Stimulated activated CD8-positive, alpha-beta memory T cell treated with anti-CD3 and anti-CD28 coated beads, Interleukin-15, amount 100 ng/mL, for 48 hours (primary cell): ENCODE measurements at places on chromosomes 5 and 9.

DNA sequence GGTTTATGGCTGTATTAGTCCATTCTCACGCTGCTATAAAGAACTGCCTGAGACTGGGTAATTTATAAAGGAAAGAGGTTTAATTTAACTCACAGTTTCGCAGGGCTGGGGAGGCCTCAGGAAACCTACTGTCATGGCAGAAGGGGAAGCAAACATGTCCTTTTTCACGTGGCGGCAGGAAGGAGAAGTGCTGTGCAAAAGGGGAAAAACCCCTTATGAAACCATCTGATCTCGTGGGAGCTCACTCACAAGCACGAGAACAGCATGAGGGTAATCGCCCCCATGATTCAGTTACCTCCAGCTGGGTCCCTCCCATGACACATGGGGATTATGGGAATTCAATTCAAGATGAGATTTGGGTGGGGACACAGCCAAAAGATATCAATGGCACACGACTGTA, 13.9 kb downstream of the LRRC70 start:
- DNase-seq: no peak

DNA sequence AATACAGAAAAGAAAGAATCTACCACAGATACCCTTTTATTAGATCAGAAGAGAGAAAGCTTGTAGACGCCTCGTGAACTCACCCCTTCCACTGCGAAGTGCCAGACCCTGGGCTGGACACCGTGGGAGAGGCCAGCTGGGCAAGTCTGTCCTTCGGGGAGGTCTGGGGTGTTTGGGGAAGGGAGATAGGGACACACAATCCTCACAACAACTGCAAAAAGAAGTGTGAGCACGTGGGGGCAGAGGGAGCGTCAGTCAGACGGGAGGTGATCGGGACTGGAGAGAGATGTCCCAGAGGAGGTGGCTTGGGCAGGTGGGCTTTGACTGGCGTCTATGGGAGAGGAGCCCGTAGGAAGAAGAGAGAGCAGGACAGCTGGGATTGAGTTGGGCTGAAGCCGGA, 27.3 kb upstream of the GRHPR start:
- DNase-seq: no peak

DNA sequence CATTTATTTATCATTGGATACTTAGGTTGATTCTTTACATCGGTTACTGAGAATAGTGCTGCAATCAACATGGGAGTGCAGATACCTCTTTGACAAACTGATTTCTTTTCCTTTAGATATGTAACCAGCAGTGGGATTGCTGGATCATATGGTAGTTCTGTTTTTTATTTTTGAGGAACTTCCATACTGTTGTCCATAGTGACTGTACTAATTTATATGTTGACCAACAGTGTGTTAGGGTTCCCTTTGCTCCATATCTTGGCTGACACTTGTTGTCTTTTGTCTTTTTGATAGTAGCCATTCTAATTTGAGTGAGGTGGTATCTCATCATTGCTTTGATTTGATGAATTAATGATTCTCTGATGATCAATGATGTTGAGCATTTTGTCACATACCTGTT, 137.3 kb upstream of the PITX1 start:
- DNase-seq: no peak

DNA sequence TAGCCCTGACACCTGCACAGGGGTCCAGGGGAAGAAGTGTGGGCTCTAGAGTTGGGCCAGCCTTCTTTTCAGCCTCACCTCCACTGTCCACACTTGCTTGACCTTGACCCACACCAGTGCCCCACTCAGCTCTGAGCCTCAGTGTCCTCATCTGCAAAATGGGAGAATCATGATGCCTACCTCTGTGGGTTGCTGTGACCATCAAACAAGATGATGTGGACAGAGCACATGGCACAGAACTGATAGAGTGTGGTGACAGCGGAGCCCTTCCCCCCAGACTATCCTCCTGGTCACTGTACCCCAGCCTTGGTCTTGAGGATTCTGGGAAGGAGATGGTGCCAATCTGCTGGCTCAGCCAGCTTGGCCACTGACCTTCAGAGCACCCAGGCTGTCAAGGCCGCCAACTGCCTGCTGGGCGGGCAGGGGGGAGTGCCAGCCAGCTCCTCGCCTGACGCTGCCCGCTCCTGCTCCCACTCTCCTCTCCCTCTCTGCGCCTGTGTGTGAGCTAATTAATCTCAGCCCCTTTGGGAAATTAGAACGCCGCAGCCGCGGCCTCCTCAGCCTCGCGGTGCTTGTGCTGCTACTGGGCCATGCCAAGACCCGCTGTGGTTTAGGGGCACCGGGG, 16.7 kb downstream of the CXXC5 start:
- no peak for DNase-seq

- DNase-seq: no peak
These were observed 127.8 kb downstream of the KCNIP1 start for GRCh38 chr5:170631466-170632195.

- DNase-seq: no peak
These were observed 124.8 kb upstream of the IQGAP2 start for GRCh38 chr5:76278261-76278789.

- DNase-seq: no peak
These were observed 25.9 kb upstream of the NDST1 start for GRCh38 chr5:150481972-150482406.

DNA sequence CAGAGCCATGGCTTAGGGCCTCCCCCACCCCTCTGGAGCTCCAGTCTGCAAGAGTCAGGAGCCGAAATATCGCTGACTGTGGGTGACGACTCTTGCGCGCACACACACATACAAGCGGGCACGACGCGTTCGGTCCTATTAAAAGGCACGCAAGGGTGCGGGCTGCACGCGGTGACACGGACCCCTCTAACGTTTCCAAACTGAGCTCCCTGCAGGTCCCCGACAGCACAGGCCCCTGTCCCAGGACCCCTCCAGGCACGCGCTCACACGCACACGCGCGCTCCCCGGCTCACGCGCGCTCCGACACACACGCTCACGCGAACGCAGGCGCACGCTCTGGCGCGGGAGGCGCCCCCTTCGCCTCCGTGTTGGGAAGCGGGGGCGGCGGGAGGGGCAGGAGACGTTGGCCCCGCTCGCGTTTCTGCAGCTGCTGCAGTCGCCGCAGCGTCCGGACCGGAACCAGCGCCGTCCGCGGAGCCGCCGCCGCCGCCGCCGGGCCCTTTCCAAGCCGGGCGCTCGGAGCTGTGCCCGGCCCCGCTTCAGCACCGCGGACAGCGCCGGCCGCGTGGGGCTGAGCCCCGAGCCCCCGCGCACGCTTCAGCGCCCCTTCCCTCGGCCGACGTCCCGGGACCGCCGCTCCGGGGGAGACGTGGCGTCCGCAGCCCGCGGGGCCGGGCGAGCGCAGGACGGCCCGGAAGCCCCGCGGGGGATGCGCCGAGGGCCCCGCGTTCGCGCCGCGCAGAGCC, at the start of gene GRIN1:
TSS of gene GRIN1 (plus strand) at position 433 of the 746 bp plus-strand sequence. CDS start 333 bp downstream, outside the sequence.
- no peak for DNase-seq
